ENCODE measurements at places on chromosomes 7 and 10.

- no peak for DNase-seq
These were observed 159.3 kb downstream of the TNS3 start for GRCh38 chr7:47422611-47423010.

DNA sequence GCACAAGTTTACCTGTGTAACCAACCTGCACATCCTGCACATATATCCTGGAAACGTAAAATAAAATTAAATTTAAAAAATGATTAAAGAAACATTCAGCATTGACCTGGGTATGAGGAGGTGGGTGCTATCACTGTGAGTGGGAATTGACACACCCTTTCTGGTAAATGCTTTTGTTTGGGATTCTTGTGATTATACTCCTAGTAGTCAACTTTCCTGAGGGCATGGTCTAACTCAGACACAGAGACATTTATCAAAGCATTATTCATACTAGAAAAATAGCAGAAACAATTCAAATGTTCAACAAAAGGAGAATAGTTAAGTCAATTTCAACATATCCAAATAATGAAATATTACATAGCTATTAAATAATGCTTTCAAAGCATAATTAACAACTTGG is 44.2 kb downstream of the CNNM2 start:
- DNase-seq: no peak

- DNase-seq: no peak
These were observed 27.0 kb upstream of the SAMD9L start for GRCh38 chr7:93175219-93175618.

GRCh38 chr7:52088008-52088901 is 771.6 kb upstream of the COBL start:
- no peak for DNase-seq

- no peak for DNase-seq
These were observed 5.2 kb downstream of the NEUROD6 start for GRCh38 chr7:31335161-31335856.

- DNase-seq: no peak
These were observed 31.2 kb downstream of the ARMC10 start for GRCh38 chr7:103106005-103106702.

GRCh38 chr10:98256692-98257091 is 11.3 kb downstream of the LOXL4 start:
- DNase-seq: no peak

GRCh38 chr10:9334270-9334669 is 1279.8 kb downstream of the GATA3 start:
- DNase-seq: no peak

GRCh38 chr7:123184271-123184670 is 15.5 kb downstream of the SLC13A1 start:
- DNase-seq: no peak

GRCh38 chr10:100359030-100359432 is 12.0 kb downstream of the SCD start:
- DNase-seq: no peak

- peak; percentile 43 for DNase-seq
These were observed 779 bp downstream of the C1QL3 start for GRCh38 chr10:16520900-16521299.

GRCh38 chr10:11909618-11910017 is 86.5 kb downstream of the PROSER2 start:
- no peak for DNase-seq

- no peak for DNase-seq
These were observed 436.7 kb downstream of the TNS3 start for GRCh38 chr7:47145186-47145725.

DNA sequence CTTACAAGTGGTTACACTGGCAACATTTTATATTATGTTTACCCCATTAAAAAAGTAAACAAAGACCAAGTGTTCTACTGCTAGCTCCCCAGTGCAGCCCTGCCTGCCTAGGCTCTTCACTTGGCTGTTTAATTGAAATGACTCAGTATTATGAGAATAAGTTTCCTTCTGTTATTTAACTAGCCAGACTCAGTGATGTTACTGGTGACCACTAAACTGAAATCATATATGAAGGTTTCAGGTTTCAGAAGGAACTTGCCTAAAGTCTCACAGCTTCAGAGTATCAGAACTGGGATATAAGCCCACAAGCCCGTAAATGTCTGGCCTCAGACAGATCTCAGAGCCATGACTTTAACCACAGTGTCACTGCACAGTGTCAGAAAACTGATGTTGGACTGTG is 66.8 kb upstream of the EXOC4 start:
- no peak for DNase-seq

GRCh38 chr7:26857506-26858240 is 6.7 kb downstream of the SKAP2 start:
- DNase-seq: no peak

DNA sequence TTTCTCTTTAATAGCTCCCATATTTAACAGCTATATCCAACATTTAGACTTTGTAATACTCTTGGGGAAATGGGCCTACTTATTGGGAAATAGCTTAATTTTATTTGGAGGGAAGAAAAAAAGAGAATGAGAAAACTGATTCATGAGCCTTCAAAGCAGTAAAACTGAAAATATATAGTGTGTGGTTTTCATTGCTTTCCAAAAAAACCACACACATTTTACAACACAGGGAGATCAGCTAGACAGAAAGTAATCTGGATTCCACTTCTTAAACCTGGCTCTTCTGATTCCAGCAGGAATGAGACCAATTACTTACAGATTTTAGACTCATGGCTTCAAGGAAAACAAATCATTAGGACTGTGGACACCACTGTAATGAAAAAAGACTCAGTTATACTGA is 48.7 kb downstream of the CH25H start:
- no peak for DNase-seq

GRCh38 chr10:123743441-123744223 is 77.5 kb downstream of the GPR26 start:
- DNase-seq: no peak

DNA sequence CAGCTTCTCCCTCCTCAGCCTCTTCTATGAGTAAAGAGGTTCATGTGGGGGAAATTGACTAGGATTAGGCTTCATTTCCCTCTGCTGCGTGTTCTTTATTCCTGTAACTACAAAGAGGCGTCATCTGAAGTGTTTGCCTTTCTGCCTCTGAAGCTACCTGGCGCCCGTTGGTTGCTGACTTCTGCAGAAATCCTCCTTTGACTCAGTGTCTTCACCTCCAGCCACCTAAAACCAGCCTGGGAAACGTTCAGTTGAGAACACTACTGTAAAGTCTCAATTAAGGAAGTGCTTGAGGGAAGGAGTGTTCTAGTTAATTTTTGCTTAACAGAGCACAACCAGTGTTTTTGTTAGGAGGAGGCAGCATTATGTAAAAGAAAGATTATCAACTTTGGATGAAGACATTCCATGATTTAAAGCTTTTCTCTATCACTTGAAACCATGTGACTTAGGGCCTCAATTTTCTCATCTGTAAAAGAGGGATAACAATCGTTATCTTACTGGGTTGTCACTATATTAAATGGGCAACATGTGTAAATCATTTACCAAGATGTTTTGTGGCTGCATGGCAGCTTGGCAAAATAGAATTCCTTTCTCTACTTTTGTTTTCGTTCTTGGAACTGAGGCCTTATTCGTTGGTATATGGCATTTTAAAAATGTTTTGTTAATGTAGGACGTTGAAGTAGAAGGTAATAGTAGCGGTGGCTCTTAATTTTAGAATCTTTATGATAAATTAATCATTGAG is 642.9 kb downstream of the SDK1 start:
- no peak for DNase-seq

DNA sequence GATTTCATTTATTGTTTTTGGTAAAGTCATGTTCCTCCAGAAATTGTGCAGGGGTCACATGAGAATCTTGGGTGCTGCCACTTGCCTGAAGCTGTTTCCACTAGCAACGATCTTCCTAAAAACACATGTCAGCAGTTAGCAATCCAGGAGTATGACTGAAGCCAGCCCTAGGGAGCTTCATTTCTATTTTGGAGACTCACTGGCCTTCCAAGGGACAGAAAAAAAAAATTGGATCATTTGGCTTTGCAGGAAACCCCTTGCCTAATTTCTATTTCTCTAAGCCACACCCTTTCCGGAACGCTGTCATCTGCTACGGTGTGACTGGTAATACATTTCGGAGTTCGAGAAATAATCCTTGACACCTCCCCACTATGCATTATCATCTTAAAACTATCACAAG is 204.7 kb downstream of the TAX1BP1 start:
- no peak for DNase-seq

GRCh38 chr10:30434273-30435072 is 489 bp downstream of the MAP3K8 start:
- DNase-seq: no peak

DNA sequence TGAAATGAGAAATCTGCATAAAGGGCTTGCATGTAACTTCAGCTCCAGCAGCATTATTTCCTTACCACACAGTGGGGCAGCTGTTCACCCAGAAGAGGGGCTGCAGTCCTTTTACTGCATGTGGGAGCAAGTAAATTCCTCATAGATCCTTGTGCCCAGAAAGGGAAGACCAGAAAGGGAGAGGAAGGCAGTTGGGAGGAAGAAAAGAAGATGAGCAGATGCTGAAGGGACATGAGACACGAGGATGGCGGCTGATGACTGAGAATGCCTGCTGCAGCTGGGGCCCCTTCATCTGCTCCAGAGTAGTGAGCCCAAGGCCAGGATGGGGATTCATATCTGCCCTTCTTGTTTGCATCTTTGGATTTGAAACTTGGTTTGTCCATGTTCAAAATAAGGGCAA is 80.5 kb downstream of the WIPF3 start:
- no peak for DNase-seq

- no peak for DNase-seq
These were observed 382.7 kb downstream of the SFMBT2 start for GRCh38 chr10:7027913-7028808.

DNA sequence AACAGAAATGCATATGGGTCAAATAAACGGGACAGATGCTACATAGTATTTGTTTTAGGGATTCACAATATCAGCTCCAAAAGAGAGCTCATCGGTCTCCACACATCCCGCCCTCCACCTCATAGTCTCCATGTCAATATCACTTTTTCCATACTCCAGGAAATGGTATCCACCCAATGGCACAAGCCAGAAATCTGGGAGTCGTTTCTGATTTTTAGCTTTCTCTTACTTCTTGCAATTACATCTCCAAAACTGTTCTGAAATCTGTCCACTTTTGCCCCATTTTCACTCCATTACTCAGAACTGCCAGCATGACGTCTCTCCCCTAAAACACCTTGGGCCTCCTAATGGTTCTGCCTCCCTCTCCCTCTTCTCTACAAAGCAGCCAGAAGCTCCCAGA is 47.4 kb upstream of the EZH2 start:
- DNase-seq: no peak

DNA sequence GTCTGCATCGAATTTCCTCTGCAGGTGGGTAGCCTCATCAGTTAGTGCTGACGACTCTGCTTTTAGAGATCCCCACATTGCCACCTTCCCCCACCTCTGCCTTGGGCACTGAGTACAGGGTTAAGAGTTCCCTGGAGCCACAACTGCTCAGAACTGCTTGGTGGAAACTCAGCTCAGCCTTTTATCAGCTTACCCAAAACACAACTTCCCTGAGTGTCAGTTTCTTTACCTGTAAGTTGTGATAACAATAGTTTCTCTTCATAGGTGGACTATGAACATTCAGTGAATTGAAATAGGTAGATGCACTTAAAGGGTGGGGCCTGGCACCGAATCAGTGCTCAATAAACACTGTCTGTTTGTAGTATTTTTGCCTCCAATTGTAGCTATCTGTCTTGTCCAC is 11.3 kb downstream of the ASB13 start:
- no peak for DNase-seq

- DNase-seq: no peak
These were observed 3.3 kb downstream of the MAPK8 start for GRCh38 chr10:48309711-48310226.

GRCh38 chr10:113052076-113052830 is 102.2 kb downstream of the TCF7L2 start:
- no peak for DNase-seq

DNA sequence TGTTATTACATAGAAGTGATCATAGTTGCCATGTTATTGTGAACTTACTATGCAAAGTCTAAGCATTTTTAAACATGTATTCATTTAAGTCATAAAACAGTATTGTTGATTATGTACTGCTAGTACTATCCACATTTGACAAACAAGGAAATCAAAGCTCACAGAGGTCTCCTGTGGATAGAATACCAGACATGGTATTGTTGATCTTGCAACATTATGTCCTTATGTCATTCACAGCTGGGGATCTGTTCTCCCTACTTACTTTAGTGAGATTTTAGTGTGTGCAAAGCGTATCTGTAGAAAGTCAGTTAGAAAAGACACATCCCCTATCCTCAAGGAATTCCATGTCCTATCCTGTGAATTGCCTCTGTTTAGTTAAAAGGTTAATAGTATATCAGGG is 106.1 kb downstream of the SND1 start:
- DNase-seq: no peak

GRCh38 chr7:52909131-52909530 is 126.3 kb upstream of the POM121L12 start:
- DNase-seq: no peak

GRCh38 chr7:82598958-82599357 is 155.4 kb upstream of the CACNA2D1 start:
- DNase-seq: no peak

DNA sequence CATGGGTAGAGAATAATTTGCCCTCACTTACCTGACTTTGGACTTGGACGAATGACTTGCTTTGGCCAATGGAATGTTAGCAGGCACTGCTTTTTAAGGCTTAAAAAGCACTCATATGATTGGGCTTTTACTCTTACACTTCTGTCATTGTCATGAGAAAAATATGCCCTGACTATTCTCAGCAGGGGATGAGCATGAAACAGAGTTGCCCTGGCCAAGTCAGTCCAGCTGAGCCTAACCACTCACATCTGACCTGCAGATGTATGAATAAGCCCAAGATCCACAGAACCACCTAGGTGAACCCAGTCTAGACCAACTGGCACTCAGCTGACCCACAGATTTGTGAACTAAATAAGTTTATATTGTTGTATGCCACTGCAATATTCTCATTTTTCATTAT is 573.5 kb downstream of the TNS3 start:
- no peak for DNase-seq

DNA sequence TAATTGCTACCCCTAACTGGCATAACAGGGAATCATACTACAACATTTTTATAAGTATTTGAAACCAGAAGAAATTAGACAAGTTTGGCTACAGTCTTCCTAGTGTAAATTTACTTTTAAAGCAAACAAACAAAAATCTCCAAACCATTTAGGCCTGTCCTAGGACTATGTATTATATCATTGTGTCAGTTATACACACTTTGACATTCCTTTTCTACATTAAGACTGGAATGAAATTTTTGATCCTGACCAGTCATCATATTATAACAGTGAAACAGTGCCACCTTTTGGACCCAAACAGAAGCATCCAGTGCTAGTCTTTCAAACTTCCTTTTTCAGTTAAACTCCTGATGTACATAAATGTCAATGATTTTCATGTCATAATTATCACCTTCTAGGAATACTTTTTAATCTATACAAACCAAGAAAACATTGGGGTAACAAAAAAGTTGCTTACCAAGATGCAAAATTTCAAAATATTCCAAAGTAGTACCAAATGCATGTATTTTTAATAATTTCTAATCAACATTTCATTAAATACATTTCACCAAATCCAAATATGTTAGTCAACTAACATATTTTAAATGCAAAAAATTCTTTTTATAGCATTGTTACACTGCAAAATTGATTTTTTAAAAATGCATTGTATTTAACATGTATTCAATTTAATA is 75.7 kb downstream of the IMMP2L start:
- peak; percentile 51 for DNase-seq

All from COR-L47 (cell line).